CD4-positive, alpha-beta T cell treated with Interleukin-1 beta for 1 hour (primary cell): ENCODE measurements at places on chromosomes 5 and 9.

DNA sequence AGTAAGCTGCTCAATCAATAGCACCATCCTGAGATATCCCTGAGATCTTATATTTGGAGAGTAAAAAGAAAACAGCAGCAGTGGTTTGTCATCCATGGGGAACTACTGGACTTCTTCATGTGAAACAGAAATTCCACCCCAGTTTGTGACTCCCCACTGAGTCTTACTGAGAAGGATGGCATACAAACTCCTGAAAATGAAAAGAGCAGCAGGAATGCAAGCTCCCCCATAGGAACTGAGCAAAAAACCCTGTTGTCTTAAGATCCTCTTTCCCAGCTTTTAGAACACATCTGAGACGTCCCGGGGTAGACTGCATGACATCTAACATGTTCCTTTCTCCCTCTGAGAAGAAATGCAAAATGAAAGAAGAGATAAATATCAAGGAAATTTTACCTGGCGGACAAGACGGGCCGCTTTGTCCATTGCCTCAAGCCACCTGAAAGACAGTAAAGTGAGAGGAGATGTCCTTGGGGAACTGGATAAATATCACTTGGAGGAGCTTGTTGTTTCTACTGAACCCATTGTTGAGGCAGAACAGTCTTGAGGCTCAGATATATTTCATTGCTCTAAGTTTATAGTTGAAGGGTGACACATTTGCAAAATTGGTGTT, 117.1 kb downstream of the NUDT12 start:
- DNase-seq, result no peak

DNA sequence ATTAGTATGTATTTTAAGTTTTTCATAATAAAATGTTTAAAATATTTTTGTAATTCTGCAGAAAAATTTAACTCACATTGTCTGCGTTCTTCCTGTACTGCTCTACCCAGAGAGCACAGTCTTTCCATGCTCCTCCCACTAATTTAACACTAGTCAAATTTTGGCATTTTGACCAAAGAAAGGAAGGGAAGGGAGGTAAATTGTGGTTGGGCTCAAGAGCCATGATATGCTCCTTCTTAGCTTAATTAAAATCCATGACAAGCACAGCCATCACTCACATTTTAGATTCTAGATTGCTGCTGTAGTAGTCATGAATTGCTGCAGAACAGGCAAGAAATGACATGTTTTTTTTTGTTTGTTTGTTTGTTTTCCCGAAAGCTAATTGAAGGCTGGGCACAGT, 98.4 kb downstream of the NLN start:
- DNase-seq, result no peak

GRCh38 chr5:149320791-149321330, 24.4 kb upstream of the GRPEL2 start:
- no peak for DNase-seq

DNA sequence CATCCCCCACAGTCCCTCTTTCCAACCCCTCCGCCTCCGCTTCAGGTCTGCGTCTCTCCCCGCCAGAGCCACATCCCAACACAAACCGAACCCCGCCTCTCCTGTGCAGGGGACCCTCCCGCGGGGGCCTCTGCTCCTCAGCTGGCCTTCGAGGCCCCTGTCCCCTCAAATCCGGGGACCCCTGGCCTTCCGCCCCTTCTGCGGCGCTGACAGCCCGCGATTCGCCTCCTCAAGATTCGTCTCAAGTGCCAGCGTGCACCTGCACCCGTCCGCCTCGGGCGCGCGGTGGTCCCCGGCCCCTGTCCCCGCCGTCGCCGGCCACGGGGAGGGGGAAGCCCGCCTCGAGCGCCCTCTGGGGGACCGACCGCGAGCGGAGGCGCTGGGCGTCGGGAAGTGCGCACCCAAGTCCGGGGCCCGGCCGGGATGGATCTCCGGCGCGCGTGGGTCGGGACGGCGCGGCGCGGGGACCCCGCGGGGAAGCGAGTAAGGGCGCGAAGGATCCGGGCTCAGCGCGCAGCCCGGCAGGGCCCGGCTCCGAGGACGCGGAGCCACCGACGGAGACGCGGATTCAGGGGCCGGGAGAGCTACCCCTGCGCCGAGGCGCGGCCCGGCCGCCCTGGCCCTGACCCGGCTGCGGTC, 623 bp downstream of the FLT4 start:
- DNase-seq, result no peak

DNA sequence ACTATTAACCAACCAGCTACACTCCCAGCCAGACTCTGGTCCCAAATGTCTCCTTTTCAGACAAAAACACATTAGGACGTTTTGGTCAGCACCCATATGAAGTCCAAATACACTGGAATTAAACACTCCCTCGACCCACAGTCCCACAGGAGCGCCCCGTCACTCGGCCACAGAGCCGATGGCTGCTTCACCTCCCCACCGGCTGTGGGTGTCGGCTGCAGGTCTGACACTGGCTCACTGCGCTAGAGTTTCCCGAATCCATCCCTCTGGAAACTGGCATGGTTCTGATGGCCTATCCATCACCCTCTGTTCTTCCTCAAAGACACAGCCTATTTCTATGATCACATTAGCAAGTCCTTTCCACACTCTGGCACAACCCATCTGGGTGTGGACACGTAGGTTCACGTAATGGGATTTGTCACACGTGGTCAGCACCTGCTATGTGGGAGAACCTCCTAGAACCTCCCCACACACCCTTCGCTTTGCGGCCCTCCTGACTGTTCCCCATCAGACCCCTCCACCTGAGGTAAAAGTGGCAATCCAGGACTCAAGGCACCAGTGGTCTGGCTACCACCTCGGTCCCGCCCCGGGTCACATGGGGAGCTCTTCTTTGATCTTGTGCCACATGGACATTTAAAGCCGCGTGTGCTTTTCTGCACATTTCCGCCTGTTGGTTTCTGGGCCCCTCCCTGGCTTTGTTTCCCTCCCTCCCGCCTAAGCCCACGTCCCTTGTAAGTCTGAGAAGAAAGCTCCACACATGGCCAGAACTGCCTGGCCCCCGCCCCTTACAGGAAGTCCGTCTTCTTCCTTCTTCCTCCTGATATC, 131.1 kb upstream of the PHYKPL start:
- DNase-seq, result no peak

DNA sequence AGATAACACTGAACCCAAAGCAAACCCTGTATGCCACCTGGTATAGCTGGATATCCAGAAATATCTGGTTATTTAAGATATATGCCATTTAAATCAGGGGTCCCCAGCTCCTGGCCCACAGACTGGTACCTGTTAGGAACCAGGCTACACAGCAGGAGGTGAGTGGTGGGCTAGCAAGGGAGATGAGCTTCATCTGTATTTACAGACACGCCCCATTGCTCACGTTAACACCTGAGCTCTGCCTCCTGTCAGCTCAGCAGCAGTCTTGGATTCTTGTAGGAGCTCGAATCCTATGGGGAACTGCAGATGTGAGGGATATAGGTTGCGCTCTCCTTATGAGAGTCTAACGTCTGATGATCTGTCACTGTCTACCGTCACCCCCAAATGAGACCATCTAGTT, 646.6 kb downstream of the TLE4 start:
- no peak for DNase-seq

DNA sequence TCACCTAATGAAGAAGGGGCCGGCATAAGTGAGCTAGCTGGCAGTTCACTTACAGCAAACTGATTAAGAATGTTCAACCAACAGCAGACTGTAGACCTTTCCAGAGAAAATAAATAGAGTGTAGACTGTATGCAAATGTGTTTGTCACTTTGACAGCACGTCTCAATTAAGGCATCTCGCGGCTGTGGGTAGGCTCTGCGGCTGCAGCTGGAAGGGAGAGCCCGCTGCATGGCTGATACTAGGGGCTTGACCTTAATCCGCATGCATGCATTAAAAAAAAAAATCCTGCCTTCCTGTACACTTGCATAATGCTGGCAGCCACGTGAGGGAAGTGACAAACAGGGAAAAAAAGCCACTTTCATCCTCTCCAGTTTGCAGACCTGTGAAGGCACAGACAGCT, 82.3 kb downstream of the CRB2 start:
- DNase-seq, result no peak

DNA sequence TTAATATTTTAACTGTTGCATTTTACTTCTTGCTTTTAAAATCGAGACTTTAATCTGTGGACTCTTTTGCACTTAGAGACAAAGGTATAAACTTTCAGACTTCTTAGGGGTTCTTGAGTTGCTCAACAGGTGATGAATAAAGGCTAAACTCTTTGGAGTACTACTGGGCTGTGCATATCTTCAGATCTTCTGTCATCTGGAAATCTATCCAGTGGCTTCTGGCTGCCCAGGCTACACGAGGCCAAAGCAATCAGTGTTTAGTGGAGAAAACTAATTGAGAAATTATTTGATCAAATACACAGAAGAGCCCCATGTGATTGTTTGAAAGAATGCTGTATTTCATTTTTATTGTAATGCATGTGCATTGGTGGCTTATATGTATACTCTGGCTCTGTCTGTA, 146.1 kb downstream of the PBX3 start:
- DNase-seq, result no peak

DNA sequence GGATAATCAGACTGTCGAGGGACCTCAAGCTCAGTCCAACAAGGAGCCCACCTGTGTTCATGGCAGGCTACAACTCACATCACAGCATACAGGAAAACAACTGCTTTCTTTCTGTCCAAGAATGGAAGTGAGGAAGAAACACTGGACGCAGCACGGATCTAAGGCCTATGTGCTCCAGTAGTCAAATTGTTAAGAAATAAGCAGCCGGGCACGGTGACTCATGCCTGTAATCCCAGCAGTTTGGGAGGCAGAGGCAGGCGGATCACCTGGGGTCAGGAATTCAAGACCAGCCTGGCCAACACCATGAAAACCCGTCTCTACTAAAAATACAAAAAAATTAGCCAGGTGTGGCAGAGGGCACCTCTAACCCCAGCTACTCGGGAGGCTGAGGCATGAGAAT, 427.8 kb downstream of the BNC2 start:
- no peak for DNase-seq

- DNase-seq, result no peak
These were observed 28.7 kb downstream of the ISL1 start for GRCh38 chr5:51411921-51412325.

DNA sequence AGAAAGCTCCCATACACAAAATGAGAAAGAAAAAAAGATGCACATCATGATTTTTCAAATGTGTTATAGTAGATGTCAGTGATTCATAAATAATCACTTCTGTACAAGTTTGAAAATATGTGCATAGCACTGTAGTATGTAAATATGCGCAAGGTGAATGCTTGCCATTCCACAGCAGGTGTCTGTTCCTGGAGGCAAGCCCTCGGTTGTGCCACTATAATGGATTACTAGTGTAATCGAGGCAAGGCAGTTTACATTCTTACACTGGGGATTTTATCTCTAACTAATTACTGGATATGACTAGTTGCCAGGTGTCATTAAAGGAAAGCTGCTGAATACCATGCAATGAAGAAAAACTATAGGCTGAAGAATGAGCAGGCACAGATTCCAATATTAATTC, 93.6 kb downstream of the ARHGEF28 start:
- no peak for DNase-seq

- no peak for DNase-seq
These were observed 31.3 kb upstream of the SH3PXD2B start for GRCh38 chr5:172485511-172486202.

GRCh38 chr9:114364134-114365041, 23.4 kb downstream of the AKNA start:
- no peak for DNase-seq

- DNase-seq, result no peak
These were observed 88.5 kb upstream of the SPDL1 start for GRCh38 chr5:169494941-169495548.

GRCh38 chr9:25913806-25914205, 235.6 kb upstream of the TUSC1 start:
- DNase-seq, result no peak

DNA sequence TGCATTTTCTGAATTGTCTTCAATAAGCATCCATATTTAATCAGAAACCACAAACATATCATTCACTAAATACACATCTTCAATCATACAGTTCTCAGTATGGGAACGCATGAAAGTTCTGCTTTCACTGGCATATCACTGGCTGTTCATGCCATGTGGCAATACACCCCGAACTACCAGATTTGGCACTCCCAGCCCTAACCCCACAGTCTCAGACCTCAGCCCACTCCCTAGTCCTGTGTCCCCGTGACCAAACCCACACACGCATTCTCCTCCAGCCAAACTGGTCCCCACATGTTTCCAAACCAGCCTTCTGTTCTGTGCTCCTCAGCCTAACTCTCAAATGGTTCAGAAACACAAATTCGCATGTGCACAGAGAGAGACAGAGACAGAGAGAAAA, 20.6 kb downstream of the KCNMB1 start:
- no peak for DNase-seq

DNA sequence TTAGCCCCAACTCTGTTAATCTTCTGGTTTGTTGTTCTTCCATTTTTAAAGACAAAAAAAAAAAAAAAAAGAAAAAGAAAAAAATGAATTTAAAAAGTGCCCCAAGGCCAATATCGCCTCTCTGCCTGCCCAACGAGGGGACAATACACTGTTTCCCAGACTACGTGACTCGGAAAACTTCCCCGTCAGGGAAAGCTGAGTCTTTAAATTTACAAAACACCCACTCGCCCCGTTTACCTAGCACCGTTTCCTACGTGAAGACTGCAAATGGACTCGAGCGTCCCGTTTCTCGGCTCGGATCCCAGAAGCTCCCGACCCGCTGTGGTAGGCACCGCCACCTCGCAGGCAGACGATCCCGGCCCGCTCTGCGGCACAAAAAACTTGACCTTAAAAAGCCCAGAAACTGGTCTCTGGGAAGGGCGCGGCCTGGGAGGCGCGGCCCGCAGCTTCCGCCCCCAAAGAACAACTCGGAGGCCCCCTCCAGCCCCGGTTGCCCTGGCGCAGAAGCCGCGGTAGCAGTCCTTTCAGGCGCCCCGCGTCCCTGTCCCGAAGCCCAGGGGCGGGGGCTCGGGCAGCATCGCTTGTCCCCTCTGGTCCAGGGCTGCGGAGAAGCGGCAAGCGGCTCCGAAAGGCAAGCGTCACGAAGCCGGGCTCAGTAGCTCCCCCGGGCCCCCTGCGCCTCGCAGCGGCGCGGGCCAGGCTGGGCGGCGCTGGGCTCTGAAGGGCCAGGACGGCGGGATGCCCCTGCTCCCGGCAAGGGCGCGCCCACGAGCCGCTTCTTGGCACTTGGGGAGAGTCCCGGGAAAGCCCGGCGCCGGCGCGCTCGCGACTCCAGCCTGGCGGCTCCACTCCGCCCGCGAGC, at the start of gene GCNT4:
TSS of gene GCNT4 (minus strand) at position 367 of the 862 bp plus-strand sequence. CDS start 22,521 bp downstream, outside the sequence.
- DNase-seq, result peak; percentile 35

GRCh38 chr5:17436761-17437221, 61.2 kb upstream of the TAF11L2 start:
- no peak for DNase-seq

- DNase-seq, result no peak
These were observed 82.4 kb downstream of the BOD1 start for GRCh38 chr5:173534031-173534430.

DNA sequence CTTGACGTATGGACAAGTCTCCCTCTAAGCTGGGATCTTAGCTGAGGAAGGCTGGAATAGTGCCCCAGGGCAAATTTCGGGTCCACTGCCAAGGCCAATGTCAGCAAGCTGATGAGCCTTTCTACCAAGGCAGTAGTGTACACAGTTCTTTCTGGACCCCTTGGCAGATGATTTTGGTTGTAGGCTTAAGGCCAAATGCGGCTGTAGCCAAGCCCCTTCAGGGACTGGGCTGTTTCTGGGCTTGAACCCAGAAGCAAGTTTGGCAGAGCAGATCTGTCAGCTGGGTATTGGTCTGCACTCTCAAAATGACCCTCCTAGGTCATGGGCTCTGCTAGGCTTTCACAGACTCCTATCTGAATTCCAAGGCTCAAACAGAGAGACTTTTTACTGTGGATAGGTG, 121.6 kb downstream of the ADAMTSL1 start:
- DNase-seq, result no peak
